ENCODE measurements at places on chromosomes 4 and X.

- DNase-seq, result no peak
These were observed 42.0 kb upstream of the FBXW7 start for GRCh38 chr4:152577708-152578396.

DNA sequence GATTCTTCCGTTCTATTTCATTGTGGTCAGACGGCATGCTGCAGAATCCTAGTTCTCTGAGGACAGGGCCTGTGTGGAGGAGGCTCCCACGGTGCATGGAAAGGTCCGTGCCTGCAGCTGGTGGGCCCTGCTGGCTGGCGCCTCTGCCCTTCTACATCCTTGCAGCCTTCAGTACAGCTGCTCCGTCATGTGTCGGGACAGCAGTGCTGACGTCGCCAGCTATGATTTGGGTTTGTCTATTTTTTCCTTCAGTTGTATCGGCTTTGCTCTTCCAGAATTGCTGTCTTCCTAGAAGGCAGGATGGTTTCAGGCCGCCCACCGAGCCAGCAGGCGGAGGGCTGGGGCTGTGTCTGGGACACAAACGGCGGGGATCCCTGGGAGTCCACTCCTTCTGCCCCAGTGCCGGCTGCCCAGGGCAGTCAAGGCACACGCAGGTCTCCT, 32.1 kb upstream of the CPLX1 start:
- no peak for DNase-seq

DNA sequence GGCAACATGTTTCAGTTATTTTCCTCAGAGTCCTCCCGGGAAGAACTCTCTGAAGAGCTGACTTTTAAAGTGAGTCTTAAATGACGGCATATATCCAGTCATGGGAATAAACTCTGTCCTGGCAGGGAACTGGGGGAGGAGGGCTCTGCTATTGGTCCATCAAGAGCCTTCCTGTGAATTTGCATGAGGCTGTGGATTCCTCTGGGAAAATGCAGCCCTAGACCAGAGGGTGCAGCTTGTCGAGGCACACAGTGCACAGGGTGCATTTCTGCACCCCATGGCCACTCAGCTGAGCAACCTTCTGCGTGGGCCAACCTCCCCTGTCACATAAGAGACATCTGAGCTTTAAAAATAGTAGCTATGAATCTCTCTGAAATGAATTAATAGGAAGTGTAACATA, 360.0 kb downstream of the GALNTL6 start:
- DNase-seq, result no peak

DNA sequence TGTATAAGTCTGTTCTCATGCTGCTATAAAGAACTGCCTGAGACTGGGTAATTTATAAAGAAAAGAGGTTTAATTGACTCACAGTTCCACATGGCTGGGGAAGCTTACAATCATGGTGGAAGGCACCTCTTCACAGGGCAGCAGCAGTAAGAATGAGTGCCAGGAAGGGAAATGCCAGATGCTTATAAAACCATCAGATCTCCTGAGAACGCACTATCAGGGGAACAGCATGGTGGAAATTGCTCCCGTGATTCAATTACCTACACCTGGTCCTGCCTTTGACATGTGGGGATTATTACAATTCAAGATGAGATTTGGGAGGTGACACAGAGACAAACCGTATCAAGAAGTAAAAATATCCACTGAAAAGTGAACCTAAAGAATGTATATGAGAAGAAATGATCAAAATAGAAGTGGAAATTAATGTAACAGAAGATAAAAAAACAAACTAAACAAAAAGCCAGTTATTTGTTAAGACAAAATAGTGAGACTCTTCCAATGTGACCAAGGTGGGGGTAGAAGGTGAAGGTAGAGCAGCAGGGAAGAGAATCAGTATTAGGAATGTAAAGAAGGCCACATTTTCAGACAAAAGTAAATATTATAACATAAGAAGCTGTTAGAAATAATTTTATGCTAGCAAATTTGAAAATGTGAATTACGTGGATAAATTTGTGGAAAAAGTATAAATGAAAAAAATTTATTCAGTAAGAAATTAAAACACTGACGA, 372.9 kb downstream of the NKX6-1 start:
- no peak for DNase-seq

- no peak for DNase-seq
These were observed 555 bp upstream of the SPP1 start for GRCh38 chr4:87974856-87975462.

- DNase-seq, result no peak
These were observed 521.5 kb downstream of the GRID2 start for GRCh38 chr4:92825256-92825655.

DNA sequence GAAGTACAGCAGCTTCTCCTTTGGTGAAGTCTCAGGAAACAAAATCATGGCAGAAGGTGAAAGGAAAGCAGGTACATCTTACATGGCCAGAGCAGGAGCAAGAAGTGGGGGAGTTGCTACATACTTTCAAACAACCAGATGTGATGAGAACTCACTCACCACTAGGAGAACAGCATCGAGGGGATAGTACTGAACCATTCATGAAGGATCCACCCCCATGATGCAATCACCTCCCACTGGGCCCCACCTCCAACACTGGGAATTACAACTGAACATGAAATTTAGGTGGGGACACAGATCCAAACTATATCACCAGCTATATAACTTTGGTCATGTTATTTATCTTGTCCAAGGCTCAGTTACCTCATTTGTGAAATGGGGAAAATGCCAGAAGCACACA, 159.4 kb downstream of the OPHN1 start:
- no peak for DNase-seq

DNA sequence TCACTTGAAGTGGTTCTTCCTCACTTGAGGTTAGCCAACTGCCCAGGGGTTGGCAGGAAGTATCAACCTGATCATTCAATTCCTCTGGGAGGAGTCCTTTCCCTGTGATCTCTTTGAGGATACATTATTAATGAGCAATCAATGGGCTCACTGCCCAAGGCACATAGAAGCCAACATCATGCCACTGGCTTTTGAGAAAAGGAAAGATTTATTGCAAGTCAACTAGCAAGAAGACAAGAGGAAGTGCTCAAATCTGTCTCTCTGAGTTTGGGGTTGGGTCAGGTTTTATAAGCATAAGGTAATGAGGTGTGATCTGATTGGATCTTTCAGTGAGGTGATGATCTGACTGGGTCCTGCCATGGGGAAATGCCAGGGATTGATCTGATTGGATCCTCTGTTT, 39.6 kb downstream of the FGFBP1 start:
- DNase-seq, result no peak

DNA sequence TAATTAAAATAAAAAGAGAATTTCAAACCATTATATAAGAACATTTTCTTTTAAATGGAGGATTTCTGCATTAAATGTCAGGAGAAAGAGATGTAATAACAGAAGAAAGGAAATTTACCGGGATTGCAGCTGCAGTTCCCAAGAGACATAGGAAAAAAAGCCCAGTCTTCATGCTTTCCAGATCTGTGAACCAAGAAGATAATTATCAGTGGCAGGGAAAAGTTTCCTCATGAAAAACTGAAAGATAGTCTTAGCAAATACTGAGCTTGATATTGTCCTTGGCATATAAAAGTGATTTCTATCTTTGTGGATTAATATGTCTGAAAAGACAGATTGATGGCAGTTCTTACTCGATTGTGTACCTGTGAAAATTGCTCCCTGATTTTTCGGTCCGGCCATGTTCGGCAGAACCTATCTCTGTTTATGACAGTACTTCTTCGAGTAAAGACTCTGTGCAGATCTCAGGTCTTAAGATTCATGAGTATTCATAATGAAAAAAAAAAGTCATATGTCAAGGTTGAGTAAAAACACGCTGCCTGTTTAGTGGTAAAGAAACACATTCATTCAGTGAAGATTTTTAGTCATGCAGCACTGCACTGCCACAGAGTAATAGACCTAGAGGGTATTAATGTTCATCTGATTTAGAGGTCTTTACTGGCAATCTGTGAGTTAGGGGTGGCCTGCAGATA, 29.6 kb downstream of the SPARCL1 start:
- no peak for DNase-seq

- no peak for DNase-seq
These were observed 116.5 kb upstream of the TRIM2 start for GRCh38 chr4:153087671-153088194.

DNA sequence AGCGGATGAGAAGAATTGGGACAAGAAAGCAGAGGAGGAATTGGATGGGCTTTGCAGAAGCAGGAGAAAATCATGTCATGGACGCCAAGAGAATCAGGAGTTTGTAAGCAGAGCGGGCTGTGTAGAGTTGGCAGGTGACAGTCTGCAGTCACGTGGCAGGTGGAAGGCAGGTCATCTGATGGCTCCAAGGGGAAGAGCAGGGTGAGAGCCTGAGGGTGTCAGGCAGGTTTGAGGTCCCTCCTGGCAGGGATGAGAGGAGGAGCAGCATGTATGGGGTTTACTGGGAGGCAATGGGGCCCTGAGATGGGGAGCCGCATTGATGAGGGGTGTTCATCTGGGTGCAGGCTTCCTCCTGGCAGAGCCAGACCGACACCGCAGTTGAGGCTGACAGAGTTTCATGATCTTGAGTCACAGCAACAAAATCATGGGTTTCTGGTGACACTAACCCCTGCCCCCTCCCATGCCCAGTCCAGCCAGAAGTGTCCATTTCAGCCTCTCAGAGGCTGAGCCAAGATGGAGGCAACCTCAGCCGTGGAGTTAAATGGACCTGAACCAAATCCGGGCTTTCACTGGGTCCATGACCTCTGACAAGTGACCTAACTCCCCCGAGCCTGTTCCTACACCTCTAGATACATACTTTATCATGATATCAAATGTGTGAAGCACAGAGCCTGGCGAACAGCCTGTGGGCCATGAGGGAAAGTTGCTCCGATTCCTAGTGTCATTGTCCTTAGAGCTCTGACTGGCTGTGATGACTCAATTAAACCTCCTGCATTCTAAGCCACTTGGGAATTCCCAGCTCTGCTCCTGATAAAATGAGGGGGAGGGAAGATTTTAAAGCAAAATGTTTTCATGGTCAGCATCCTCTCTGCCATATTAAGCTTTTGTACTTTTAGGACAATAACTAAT, 36.1 kb downstream of the EVC start:
- no peak for DNase-seq

DNA sequence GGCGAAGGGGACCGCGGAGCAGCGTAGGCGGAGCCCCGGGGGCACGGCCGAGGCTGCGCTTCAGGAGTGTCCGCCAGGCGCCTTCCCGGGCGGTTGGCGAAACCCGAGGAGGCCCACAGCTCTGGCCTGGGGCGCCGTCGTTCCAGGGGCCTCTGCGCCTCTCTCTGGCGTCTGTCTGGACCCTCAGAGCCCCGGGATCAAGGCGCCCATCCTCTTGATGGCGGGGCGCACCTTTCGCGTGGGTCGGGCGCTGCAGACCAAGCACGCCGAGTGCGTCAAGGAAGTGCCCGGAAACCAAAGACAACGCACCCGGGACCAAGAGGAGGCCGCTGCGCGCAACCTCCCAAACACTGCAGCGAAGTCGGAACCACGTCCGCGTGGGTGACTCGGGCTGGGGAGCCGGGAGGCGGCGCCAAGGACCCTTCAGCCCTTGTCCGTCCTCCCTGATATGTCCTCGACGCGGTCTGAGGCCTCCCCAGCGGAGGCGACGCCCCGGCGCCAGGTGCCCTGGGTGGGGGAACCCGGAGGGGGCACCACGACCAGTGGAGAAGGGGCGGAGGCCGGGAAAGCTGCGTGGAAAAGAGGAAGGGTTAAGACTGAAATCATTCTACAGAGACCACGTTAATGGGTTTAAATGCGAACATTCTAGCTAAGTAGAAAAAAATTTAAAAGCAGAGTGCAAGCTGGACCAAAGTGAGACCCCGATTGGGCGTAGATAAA, 9.9 kb downstream of the HMX1 start:
- DNase-seq, result no peak

DNA sequence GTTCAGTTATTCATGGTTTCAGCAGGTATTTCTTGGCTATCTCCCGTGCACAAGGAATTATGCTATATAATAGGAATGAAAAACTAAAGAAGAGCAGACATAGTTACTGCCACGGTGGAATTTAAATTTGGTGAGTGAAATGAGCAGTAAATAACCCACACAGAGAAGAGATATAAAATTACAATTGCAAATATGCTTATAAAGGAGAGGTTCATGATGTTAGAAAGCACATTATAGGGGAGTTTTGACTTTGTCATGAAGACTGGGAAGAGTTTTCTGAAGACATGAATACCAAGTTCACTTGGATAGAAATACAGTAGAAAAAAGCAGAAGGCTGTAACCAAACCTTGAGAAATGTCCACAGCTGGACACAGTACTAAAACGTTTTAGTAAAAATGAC, 712.0 kb upstream of the AADAT start:
- no peak for DNase-seq

GRCh38 chr4:71275570-71275969, 63.2 kb upstream of the SLC4A4 start:
- DNase-seq, result no peak

GRCh38 chr4:112939901-112940300, 109.6 kb upstream of the ANK2 start:
- DNase-seq, result no peak

DNA sequence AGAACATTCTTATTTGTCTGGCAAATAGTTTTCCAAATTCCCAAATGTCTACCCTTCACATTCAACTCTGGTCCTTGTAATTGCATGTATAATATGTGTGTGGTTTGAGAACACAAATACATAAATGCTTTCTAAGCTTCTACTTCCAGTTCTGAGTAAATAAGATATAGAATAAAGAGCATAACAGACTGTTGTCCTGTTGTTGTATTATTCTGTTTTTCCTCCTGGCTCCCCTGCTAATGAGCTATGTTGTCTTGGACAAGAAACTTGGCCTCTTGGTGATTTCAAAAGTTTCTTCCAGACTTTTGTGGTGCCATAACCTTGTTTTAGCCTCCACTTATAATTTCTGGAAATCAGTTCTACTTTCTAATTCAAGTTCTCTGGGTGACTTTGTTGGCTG, 75.3 kb upstream of the USP38 start:
- DNase-seq, result no peak

DNA sequence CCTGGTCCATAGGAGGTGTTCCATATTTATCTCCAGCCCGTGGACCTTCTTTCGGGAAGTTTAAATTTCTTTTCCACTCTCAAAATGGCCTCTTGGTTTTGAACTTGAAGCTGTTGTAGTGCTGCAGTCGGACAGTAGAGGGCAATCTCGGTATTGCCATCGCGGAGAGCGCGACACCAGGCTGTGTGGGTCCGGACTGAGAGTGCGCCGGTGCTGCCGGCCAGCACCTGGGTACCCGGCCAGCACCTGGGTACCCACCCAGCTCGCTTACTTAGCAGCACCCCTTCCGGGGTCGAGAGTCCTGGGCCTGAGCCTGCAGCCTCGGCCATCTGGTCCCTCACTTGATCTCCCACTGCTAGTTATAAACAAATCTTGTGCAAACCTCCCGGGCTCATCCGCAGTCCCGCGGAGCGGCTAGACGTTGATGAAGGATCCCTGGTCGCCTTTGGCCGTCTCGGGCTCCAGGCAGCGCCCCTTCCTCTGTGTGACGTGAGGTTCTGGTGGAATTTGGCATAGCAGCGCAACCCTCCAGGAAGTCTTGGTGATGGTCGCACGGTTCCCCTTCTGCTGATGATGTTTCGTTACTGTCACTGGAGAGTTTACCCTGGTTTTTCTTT, 18.0 kb downstream of the FAM9A start:
- peak; percentile 25 for DNase-seq

GRCh38 chr4:159455675-159456237, 352.9 kb downstream of the RAPGEF2 start:
- no peak for DNase-seq
